MV-4-11 (cell line): ENCODE measurements at places on chromosomes 7 and 10.

- DNase-seq: no peak
Measured at GRCh38 chr10:35765066-35765527, 123.0 kb upstream of the FZD8 start.

DNA sequence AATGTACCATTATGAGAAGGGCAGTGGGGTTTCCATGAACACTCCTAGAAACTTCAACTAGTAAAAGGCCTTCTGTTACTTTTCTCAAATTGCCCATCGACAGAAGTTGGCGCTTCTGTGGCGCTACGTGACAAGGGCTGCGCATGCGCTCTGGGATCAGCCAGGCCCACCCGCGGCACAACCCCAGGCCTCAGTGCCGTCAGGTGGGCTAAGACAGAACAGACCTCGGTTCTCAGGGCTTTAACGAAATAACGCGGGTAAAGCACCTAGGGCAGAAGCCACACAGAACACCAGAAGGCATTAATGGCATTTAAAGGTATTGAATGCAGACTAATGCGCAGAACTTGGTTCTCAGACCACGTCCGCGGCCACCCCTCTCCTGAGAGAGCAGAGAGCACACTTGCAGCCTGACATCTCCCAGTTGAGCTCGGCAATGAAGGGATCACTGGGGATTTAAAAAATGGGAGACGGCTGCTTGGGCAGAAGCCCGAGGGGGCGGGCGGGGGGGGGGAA, 67.6 kb upstream of the CTNNA3 start:
- DNase-seq: no peak

- DNase-seq: no peak
Measured at GRCh38 chr7:52689912-52690311, 345.5 kb upstream of the POM121L12 start.

DNA sequence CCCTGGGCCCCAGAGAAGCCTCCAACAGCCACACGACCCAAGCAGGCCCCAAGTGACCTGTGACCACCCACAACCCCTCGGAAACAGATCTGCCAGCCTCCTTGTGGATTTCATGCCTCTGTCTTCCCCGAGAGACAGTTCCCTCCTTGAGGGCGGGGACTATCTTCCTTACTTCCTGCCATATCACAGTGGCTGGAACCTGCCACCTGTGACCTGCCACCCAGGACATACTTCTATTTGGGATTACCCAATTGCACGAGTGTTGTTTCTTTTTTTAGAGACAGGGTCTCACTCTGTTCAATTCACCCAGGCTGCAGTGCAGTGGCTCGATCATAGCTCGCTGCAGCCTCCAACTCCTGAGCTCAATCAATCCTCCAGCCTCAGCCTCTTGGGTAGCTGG, 25.9 kb downstream of the TNRC18 start:
- no peak for DNase-seq

DNA sequence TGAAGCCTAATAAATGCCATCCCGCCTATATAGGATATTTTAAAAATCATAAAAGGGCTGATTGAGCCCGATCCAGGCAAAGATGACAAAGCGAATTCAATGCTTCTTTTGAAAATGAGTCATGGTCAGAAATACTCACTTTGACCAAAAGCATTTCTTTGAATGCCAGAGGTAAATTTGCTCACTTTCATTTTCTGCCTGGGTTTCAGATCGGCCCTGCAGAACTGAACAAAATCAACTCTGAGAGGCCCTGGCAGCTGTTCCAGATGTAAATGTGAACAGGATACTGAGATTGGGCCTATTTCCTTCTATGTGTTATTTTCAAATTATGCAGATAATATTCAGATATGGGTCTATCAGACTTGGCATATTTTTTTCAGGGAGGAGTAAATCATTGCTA, 114.8 kb upstream of the ARID5B start:
- no peak for DNase-seq

DNA sequence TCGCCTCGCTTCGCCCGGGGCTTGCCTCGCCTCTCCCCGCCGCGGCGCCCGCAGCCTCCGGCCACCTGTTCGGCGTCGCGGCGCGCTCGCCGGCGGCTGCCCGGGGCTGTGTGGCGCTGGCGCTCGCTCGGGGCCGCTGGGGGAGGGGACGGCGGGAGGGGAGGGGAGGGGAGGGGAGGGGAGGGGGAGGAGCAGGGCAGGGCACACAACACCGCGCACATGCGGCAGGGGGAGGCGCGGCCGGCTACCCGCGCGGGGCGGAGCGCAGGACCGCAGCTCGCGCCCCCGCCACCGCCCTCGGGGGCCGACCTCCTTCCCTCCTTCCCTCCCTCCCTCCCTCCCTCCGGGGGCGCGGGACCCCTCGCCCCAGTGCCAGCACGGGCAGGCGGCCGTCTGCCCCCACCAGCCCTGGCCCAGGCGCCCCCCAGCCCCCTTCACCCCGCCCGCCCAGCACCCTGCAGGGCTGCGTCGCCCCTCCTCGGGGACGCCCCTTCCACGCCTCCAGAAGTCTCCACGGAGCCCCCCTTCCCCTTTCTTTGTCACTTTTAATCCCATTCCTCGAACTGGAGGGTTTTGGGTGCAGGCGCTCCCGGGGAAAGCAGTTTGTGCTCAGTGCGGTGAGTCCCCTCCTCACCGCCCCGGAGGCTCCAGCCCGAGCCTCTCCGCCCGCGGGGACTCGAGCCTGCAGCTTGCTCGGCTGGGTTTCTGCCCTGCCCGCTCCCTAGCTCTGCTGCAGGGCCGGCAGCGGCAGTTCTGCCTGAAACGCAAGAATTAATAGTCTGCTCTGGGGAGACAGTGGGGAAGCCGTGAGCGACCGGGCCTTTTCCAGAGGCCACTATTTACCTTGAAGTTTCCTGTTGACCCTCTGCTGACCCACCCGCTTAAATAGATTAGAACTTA, at the start of gene PARD3:
PARD3 (minus strand) TSS at position 112 of the 900 bp plus-strand sequence. CDS start 301 bp downstream, outside the sequence.
- no peak for DNase-seq

DNA sequence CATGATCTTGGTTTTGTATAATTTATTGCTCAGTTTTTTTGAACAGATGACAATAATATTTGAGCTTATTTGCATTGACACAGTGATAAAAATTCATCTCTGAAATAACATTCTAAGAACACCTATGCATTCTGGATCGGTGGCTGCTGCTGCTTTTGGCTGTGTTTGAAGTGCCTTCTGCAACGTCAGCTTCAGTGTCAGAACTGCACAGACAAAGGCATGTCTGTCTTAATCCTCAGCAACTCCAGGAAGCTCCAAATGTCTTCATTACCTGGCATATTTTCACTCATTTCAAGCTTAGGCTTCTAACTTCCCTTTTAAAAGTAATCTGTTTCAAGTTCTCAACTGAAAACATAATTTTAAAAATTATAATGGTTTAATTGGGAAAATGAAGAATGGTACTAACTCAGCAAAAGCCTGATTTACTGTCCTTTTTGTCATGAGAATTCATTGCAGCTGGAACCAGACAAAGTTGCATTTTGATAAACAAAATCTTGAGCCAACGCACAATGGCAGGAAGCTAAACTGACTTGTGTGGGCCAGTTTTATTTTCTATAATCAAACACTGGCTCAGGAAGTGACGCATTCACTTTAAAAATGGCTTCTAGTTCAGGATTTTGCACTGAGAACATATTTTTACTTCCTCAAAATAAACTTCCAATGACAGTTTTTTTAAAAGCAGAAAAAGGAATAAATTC, 38.7 kb downstream of the NPS start:
- DNase-seq: peak; percentile 32

- no peak for DNase-seq
Measured at GRCh38 chr10:2836921-2837662, 230.3 kb upstream of the PFKP start.

- peak; percentile 35 for DNase-seq
Measured at GRCh38 chr7:35424869-35425495, 171.1 kb upstream of the TBX20 start.

DNA sequence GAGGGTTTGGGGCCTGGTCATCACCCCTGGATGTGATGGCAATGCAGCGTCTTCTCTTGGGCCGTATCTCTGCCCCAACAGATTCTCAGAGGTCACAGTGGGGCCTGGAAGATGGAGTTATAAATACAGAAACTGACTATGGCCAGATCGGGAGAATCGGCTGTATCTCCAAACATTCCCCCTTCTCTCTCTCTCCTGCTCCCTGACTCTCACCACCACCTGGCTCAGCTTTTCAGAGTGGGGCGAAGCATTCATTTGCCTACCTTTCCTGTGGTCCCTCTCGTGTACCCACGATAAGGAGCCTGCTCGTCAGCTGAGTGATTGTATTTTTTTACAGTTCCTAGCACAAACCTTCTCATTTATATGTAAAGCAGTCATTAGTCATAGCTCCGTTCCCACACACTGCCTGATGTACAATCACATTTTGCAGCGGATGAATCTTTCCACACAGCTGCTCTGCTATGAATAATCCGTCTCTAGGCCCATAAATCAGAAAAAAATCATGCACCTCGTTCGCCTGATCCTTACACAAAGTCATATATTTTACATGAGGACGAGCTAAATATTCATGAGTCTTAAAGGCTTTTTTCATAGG, 23.2 kb upstream of the BTRC start:
- no peak for DNase-seq

- DNase-seq: no peak
Measured at GRCh38 chr10:14219411-14219810, 111.3 kb downstream of the FRMD4A start.

DNA sequence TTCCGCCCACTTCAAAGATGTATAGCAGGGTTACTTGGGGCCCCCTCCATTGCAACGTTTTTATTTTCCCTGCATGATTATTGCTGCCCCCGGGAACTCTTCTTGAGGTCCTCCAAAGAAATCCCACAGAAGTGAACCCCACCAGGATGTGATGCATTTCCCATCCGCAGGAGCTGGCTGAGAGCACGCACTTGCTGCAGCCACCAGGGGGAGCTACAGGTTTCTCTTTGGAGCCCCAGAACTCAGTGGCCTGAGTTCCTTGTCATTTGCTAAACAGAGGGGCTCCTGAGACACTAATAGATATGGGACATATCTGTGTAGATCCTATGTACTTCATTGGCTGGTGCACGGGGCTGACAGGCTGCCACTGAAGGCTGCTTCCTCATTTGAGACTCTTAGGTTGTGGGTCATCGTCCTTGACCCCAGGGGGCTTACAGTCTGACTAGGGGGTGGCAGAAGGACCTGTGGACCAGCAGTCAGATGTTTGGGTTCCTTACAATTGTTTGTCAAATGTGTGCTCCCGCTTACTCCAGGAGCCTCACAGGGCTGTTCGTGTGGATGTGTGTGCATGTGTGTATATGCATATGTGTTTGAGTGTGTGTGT, 52.3 kb upstream of the ENO4 start:
- DNase-seq: peak; percentile 42

DNA sequence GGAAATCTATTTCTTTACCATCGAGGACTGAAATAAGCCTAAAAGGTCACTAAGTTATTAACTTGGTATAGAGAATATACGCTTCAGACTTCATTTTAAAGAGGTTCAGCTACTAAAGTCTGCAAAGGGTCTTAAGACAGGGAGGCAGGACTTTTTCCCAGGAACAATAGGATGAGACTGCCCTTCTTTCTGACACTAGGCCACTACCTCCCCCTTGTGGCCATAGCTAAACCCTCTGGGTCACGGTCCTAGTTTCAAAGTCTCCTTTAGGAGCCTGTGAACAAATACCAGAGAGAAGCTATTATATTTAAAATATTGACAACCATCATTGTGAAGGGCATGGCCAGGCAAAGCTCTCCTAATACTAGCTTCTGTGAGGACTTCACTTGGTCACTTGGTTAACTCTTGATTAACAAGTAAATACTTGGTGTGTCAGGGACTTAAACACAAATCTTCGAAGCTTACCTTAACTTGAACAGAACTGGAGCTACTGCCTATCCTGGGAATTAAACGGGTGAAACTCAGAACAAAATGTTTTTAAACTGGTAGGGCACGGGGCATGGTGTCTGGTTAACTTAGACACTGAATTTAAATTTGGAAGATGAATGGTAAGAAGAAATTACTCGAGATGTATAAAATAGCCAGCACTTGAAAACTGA, 75.6 kb downstream of the CCDC6 start:
- peak; percentile 16 for DNase-seq

DNA sequence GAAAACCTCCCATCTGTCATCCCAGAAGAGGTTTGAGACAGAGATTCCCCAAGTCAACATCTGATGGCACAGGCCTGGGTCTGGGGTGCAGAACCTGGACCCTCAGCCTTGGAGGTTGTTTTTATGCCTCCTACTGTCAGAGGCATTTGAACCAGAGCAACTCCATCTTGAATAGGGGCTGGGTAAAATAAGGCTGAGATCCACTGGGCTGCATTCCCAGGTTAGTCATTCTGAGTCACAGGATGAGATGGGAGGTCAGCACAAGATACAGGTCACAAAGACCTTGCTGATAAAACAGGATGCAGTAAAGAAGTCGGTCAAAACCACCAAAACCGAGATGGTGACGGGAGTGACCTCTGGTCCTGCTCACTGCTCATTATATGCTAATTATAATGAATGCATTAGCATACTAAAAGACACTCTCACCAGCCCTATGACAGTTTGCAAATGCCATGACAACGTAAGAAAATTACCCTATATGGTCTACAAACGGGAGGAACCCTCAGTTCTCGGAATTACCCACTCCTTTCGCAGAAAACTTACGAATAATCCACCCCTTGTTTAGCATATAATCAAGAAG, 92.0 kb downstream of the ITGA8 start:
- DNase-seq: no peak

- no peak for DNase-seq
Measured at GRCh38 chr7:70353330-70353945, 755.2 kb downstream of the AUTS2 start.

GRCh38 chr7:19698331-19698730, 10.5 kb downstream of the POLR1F start:
- no peak for DNase-seq

- DNase-seq: no peak
Measured at GRCh38 chr10:130215151-130215930, 79.2 kb downstream of the GLRX3 start.

DNA sequence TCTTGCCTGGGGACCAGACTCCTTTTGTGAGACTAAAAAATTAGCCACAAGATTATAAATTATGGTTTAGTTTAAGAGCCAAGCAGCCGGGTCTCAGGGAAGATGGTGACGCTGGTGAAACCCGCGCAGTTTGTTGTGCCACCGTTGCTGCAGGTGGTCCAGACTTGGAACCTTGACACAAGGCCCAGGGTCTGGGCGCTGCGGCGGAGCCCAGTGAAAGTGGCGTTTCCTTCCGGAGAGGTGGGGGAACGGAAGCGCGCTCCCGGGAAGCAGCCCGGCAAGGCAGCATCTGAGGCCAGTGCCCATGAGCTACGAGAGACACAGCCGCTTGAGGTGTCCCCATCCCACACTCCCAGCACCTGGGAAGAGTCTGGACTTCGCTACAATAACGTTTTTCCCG, 131.6 kb downstream of the SKIDA1 start:
- DNase-seq: no peak

DNA sequence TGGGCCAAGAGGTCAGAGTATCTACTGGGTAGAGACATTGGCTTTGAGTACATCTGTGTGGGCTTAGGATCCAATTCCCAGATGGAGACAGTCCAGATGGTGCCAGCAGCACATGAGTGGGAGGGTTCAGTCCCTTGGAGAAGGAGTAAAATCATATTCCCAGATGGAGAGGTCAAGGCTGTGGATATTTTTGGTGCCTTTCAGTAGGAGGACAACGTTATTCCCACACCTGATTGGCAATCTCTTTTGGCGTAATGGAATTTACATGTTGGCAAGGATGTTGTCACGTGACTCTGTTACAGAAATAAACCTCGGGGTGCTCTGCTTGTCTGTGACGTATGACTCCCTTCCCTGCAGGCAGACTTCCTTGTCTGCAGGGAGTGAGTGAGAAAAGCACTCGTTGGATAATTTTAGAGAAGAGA, 27.6 kb downstream of the NPS start:
- DNase-seq: no peak
